CD4-positive, alpha-beta T cell treated with Interleukin-1 beta for 1 hour (primary cell): ENCODE measurements at places on chromosomes 2 and 18.

GRCh38 chr2:44566059-44566458 lies 204.3 kb downstream of the CAMKMT start:
- DNase-seq, result no peak

GRCh38 chr2:164187121-164187520 lies 434.2 kb downstream of the GRB14 start:
- DNase-seq, result no peak

GRCh38 chr18:33682436-33682835 lies 104.4 kb downstream of the ASXL3 start:
- DNase-seq, result no peak

DNA sequence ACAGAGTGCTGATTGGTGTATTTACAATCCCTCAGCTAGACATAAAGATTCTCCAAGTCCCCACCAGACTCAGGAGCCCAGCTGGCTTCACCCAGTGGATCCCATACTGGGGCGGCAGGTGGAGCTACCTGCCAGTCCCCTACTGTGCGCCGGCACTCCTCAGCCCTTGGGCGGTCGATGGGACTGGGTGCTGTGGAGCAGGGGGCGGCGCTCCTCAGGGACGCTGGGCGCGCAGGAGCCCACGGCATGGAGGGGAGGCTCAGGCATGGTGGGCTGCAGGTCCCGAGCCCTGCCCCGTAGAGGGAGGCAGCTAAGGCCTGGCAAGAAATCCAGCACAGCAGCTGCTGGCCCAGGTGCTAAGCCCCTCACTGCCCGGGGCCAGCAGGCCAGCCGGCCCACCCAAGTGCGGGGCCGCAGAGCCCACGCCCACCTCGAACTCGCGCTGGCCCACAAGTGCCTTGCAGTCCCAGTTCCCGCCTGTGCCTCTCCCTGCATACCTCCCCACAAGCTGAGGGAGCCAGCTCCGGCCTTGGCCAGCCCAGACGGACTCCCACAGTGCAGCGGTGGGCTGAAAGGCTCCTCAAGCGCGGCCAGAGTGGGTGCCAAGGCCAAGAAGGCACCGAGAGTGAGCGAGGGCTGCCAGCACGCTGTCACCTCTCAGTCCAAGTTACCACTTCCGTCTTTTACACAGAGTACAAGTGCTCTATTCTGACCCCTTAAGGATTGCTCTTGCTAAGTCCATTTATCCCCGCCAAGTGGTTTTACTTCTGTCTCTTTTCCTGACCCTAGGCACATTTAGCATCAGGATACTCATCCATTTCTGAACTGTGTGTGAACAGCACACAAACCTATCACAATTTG lies 1.7 kb upstream of the RPE start:
- DNase-seq, result no peak

DNA sequence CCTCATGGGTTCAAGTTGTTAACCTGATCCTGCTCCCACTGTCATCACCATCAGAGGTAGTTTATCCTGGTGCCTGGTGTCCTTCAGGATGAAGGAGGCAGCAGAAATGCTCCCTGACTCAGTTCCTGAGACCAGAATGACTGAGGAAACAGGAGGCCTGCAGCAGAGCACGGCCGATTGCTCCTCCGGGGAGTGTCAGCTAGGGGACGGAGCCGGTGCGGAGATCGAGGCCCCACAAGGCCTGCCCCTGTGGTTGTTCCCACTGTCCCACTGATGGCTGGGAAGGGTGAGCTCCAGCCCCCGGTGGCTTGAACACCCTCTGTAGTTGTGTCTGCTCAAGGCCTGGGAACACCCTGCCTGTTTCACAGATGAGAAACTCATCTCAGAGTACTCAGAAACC lies 45.6 kb downstream of the SH3BP4 start:
- DNase-seq, result no peak

DNA sequence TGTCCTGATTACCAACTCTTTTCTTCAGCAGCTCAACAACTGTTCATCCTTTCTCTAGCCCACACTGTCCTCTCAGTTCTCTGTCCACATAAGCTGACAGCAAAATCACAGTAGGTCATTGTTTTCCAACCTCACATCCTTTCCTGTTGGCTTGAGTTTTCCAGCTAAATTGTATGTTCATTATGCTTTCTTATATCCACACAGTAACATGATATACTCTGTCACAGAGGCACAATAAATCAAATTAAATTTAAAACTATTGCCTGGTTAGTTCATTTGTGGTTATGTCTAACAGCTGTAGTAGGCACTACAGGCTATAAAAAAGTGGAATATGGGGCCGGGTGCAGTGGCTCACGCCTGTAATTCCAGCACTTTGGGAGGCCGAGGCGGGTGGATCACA lies 179.9 kb downstream of the ETAA1 start:
- DNase-seq, result no peak

GRCh38 chr2:14143435-14143834 lies 489.1 kb upstream of the LRATD1 start:
- DNase-seq, result no peak

DNA sequence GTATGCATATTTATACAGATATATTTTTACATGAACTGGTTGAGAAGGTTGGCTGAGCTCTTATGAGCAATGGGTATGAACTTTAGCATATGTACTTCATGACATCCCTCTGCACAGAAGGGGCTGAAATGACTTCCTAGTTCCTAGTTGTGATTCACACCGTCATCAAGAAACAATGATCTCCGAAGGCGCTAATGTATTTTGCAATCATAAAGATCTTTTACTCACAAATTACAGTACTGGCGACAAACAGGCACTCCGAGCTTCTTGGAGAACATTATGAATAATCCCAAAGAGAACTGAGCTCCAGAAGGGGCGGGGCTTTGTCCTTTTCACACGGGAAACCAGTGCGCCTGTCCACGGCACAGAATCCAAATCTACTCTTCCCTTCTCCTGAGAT lies 18.1 kb downstream of the BCL2 start:
- peak; percentile 9 for DNase-seq

- no peak for DNase-seq
Measured at GRCh38 chr2:211724933-211725332, 813.7 kb downstream of the ERBB4 start.

GRCh38 chr2:223594831-223595230 lies 7.3 kb downstream of the SCG2 start:
- DNase-seq, result no peak
